ENCODE measurements at places on chromosomes 11 and 22.

DNA sequence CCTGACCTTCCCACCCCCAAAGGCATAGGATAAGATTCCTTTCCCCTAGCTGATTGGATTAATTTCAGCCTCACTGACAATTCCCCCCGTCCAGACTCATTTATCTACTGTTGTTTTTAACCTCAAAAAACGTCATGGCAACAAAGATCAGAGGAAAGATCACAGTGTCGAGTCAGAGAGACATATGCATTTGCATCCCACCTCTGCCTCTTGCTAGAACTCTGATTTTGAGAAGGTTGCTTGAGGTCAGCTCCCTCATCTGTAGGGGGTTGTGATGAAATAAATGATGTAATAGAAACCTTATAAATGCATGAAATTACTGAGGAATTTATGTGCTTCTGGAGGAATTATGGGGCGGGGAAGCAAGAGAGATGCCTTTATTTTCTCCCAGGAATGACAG lies 53.3 kb upstream of the SYN3 start:
- no peak for DNase-seq

GRCh38 chr11:120123946-120124345 lies 14.0 kb downstream of the TRIM29 start:
- no peak for DNase-seq

DNA sequence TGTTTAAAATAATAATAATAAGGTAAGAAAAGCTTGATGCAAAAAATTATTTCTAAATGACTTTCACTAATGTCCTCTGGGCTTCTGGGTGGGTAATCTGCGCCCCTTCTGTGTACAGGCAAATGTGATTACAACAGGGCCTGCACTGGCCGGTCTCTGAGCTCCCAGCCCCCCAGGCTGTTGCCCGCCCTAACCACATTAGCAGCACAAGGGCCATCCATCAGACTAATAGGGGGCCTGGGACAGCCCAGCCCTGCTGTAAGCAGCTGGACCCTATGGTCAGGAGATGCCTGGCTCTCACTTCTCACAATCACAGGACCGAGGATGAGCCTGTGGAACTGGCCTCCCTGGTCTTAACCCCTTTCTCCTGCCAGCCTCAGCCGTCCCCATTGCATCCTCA lies 388.4 kb downstream of the BUD13 start:
- no peak for DNase-seq

GRCh38 chr11:9170450-9170849 lies 79.1 kb upstream of the SCUBE2 start:
- no peak for DNase-seq
